ENCODE measurements at places on chromosomes 1 and 21. TPM values are rescaled to one million over a fixed set of nuclear protein-coding genes. Genes with fewer than 3 reads are reported as not detected.

Gene ILDR2
- under 0.01 TPM for total RNA-seq

Gene PROK1
- 0.14 TPM for total RNA-seq

Gene GJC2
- 3.4 TPM for total RNA-seq

Gene CHI3L2
- total RNA-seq = 1.4 TPM

Gene C1orf53
- 2.0 TPM for total RNA-seq

Measured in smooth muscle cell of bladder (primary cell).